ENCODE measurements at places on chromosomes 13 and 19.

GRCh38 chr13:36357692-36358091 is 11.5 kb upstream of the SPART start:
- DNase-seq: no peak

DNA sequence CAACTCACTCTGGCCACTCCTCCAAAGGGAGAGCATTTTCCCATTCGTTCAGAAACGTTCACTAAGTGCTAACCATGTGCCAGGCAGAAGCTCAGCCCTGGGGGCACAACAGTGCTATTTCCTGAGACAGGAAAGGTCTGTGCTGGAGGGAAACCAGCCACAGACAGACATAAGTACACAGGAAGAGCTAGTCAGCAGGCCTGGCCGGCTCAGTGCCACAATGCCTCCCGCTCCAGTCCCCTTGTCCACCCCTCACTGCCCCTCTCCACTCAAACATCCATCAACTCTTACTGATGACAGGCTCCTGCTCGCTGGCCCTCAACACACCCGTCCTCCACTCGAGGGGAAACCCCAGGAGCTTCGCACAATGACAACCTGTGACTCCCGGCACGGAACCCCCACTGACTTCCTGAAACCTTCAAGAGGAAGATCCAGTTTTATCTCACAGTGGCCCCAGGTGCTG is 11.3 kb upstream of the PLA2G4C start:
- DNase-seq: peak; percentile 87

DNA sequence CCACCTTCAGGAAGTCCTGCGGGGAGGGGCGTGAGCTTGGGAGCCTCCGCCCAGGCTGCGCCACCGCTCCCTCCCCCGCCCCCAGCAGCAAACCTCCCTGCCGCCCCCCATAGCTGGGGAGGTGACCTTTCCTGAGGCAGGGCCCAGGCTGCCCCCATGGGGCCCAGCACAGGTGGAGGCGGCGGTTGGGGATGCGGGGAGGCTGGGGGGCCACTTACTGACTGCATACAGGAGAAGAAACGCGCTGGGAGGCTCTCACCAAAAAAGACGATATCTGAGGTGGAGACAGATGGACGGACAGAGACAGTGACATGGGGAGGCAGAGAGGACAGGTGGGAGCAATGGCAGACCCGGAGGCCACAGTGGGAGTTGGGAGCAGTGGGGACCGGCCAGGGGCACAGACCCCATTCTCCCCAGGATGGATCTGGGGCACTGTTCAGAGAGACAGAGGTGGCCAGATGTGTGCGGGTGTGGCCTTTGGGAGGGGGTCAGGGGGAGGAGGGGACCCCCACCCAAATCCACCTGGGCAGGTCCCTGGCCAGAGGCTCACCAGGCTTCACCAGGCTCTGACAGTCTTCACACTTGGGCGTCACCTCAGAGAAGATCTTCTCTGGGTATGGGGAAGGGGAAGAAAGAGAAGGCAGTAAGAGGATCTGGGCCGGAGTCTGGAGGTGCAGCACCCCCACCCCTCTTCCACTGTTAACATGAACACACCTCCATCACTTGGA is 3.0 kb upstream of the RINL start:
- DNase-seq: no peak

- no peak for DNase-seq
Measured at GRCh38 chr13:34419755-34420154, 522.3 kb upstream of the NBEA start.

GRCh38 chr13:43686557-43686956 is 100.2 kb downstream of the ENOX1 start:
- DNase-seq: no peak

DNA sequence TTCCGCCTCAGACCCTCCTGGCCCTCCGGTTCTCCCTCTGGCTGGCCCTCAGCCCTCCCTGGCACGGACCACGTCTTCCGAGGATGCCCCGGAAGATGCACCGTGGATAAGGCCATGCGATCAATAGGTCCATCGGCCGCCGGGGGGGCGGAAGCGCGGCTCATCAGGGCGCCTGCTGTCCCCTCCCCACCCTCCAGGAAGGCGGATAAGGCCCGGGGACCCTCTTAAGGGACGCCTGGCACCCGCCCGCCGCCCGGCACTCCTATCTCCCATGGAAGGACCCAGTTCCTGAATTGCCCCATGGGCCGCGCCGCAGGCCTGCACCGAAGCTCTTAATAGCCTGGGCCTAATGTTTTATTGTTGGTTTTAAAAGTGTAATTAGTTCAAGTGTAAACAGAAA is 46.2 kb upstream of the TCF3 start:
- no peak for DNase-seq

DNA sequence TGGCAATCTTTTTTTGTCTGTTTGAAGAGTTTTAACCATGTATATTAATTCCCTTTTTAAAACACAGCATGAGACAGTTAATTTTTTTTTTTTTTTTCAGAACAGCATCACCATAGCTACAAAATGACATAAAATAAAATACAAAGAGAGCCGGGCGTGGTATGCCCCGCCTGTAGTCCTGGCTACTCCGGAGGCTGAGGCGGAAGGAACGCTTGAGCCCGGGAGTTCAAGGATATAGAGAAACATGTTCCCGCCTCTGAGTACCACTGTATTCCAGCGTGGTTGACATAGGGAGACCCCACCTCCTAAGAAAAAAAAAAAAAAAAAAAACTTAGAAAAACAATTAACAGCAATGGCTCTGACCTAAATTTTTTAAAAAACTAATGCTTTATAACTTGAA is 10.0 kb upstream of the INSR start:
- no peak for DNase-seq

DNA sequence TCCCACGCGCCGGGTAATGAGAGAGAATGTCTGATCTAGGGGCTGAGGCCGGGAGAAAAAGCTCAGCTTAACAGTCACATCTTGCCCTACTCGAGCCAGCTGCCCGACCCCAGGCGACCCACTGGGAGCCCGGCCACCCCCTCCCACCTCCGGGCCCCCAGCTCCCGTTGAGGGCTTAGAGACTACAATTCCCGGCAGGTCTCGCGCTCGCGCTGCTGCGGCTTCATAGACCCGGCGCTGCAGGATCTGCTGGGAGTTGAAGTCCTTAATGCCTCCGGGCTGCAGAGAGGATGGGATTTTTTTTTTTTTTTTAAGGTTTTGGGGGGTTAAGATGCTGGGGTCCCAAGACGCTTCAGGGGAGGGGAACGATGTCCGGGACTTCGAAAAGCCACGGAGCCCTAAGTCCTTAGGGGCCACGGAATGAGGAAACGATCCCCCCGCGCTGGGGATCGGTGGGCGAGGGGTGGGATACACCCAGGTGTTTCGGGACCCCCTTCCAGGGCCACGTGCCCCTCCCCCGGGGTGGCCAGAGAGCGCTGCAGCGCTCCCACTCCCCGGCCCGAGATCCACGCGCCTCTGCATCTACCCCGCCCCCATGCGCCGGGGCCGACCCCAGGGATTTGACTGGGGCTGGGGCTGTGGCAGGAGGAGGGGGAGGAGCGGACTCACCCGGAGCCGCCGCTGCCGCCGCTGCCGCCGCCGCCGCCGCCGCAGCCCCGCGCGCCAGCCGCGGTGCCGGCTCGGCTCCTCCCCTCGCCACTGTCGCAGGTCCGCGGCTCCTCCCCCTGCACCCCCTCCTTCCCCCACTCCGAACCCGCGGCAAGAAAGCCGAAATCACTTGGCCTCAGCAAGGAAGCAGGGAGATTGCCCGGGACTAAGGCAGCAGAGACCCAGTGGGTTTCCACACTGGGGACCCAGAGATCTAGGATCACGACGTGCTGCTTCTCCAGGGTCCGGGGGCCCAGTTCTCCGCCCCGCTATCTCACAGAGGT is at the start of gene SYT3:
SYT3 (minus strand) TSS at position 761 of the 992 bp plus-strand sequence. CDS start 2,470 bp downstream, outside the sequence.
- DNase-seq: no peak

- no peak for DNase-seq
Measured at GRCh38 chr13:40269086-40269485, 397.4 kb downstream of the FOXO1 start.

GRCh38 chr13:34587576-34587975 is 354.5 kb upstream of the NBEA start:
- DNase-seq: peak; percentile 14

- DNase-seq: no peak
Measured at GRCh38 chr19:41264581-41265394, 616 bp downstream of the HNRNPUL1 start.

- DNase-seq: no peak
Measured at GRCh38 chr13:27857282-27857681, 62.5 kb upstream of the PDX1 start.

DNA sequence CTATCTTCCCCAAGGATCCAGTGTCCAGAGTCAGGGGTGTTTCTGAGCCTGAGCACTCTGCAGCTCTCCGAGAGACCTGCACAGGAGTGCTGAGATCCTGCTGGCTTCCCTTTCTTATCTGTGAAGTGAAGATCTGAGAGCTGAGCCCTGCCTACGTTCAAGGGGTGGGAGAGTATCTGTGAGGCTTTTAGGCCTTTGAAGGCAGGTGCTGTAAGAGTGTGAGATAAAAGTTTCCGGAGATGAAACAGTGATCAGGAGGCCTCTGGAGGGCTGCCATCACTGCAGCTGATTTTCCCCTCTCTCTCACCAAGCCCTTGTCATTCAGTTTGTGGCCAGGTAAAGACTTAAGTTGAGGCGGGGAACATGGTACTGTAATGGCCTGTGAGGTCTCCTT is 83.1 kb downstream of the AKAP11 start:
- DNase-seq: no peak

GRCh38 chr13:36778083-36778671 is 40.8 kb upstream of the RFXAP start:
- DNase-seq: no peak

- DNase-seq: no peak
Measured at GRCh38 chr19:1206864-1207450, 1.4 kb downstream of the STK11 start.

GRCh38 chr13:100399455-100399854 is 189.1 kb downstream of the GGACT start:
- DNase-seq: no peak

DNA sequence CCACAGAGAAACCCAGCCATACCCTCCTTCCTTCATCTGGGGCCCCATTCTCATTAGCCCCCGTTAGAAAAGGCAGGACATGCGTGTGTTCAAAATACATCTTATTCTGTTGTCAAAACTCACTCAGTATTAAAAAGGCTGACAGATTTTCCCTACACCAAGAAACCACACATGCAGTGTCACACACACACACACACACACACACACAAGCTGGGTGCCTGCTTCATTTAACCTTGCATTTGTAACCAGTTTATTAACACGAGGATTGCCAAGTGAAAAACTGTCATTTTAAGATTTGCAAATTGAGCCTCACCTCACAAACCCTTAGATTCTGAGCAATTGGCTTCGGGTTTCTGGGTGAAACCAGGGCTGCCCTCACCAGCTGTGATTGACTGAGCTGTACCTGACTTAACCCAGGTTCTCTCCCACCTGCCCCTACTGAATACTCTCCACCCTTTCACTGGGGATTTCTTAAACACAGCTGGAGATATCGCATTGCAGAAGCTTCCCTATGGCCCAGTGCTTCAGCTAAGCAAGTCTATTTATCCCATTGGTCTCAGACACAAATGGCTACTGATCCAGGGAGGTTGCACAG is 172.7 kb upstream of the ZNF507 start:
- DNase-seq: no peak

DNA sequence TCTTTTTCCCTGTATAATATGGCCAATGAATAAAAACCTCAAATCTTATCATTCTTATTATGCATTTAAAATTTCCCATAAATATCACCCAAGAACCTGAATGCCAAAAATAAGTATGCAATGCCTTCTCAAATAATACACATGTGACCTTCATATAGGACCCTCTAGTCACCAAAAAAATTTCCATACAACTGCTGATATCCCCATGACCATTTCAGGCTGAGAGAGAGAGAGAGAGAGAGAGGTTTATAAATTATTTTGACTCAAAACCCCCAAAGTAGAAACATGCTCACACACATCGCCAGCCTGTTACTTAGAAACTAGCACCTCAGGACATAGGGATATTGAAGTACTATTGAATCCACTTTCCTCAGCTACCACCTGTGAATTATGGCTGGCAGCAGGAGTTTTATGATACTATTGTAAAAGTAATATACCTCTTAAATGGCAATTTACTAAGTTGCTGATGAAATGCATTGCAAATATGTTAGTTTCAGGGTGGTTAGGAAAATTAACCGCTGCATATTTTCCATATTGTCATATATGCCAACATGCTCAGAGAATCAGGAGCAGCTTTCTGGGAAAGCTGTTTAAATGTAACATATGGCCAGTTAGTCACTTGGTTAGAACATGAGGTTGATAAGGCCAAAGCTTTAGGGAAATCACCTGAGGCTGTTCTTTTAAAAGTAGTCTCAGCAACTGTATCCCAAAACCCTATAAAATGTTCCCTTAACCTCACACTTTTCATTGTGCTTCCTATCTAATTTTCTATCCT is 230.8 kb downstream of the DCT start:
- DNase-seq: no peak

DNA sequence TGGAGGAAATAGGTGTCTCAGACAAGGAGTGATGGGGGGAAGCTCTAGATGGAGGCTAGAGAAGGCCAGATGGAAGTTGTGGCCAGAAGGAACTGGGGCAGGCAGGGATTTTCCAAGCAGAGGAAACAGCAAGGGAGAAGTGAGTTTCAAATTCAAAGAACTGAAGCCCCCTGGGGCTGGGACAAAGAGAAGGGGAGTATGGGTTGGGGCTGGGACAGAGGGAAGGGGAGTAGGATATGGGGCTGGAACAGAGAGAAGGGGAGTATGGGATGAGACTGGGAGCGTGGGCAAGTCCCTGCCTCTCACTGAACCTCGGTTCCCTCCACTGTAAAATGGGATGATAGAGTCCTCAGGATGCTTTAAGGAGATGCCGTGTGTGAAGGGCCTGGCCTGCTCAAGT is 1.9 kb upstream of the GTF2F1 start:
- no peak for DNase-seq

DNA sequence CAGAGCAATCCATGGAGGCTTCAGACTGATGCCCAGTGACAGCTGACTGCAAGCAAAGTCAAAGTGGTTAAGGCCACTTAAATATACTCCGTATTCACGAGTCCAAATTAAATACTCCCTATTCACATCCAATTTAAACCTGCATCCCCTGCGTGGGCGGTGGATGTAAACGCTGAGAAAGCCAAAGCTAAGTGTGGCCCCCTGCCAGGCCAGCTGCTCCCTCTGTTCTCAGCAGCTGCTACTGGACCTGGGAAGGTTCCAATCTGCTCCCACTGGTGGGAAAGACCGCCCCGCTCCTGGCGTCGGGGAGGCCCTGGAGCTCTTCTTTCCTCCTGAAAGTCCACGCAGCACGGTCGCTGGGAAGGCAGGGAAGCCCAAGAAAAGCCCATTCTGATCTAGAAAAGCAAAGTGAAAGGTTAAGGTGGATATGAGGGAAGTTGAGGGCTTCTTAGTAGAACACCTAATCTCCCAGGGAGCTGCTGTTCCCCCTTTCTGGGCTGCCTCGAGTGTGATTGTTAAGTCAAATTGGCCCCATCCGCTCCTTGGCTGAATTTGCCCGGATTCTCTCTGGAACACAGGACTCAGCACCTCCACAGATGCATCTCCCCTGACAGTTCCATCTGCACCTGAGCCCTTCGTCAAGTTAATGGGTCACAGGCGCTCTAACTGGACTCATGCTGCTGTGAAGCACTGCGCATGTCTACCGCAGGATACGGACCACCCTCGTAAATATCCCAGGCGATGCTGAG is 205.5 kb downstream of the USP12 start:
- DNase-seq: no peak

GRCh38 chr19:55559684-55560083 is 14.3 kb upstream of the SBK3 start:
- DNase-seq: no peak
